ENCODE measurements at places on chromosomes 3 and 15.
A peak's percentile ranks its signal among the peaks of the same experiment; 100 is the strongest.

DNA sequence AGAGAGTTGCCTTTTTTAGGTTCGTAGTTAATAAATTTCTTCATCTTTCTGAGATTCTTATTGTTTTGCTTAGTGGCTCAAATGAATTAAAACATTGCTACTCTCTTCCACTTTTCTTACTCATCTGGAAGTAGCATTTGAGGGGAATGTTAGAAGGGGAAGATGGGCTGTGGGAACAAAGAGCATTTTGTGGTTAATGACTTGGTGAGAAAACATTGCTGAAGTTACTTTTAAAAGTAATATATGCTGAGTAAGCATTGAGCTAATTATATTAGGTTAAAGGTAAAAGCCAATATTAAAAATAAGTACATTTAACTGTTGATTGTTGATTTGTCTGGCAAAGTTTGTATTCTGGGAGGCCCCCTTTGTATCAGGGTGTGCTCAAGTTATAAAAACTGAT, 5.7 kb downstream of the MORF4L1 start:
- H3K27me3 ChIP-seq = no peaks in the 10 kb centered on the region
- peak overlapping the region; percentile 13 for H3K27ac ChIP-seq
- peaks cover 54% of the 10 kb centered on the region for H3K4me1 ChIP-seq
- H3K36me3 ChIP-seq = peaks cover 76% of the 10 kb centered on the region

- peaks cover 7% of the 10 kb centered on the region for H3K4me1 ChIP-seq
- no peaks in the 10 kb centered on the region for H3K36me3 ChIP-seq
- no peak for DNase-seq
- no peaks in the 10 kb centered on the region for H3K27me3 ChIP-seq
- H3K27ac ChIP-seq = no peak overlapping the region
Measured at GRCh38 chr3:186121968-186122367, 13.1 kb upstream of the ETV5 start.

DNA sequence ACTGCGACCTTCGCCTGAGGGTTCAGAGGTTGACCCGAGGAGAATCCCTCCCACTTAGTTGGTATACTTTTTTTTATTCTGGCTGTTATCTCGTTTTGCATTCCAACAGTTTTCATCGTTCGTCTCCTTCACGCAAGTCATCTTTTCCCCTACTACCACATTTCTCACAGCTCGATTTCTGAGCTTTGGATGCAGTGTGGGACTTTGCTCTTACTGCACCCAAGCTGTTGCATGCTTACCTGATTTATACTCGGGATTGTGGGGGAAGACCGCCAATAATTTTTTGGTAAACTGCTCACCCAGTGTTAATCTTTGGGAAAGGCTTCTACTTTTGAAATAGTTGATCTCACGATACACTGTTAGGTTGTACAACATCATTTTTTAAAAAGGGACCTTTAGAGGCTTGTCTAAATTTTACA, 702 bp downstream of the TBC1D23 start:
- H3K27ac ChIP-seq = peak overlapping the region; percentile 98
- H3K4me3 ChIP-seq = peak overlapping the region; percentile 84
- DNase-seq = no peak
- no peaks in the 10 kb centered on the region for H3K27me3 ChIP-seq
- peaks cover 46% of the 10 kb centered on the region for H3K4me1 ChIP-seq

DNA sequence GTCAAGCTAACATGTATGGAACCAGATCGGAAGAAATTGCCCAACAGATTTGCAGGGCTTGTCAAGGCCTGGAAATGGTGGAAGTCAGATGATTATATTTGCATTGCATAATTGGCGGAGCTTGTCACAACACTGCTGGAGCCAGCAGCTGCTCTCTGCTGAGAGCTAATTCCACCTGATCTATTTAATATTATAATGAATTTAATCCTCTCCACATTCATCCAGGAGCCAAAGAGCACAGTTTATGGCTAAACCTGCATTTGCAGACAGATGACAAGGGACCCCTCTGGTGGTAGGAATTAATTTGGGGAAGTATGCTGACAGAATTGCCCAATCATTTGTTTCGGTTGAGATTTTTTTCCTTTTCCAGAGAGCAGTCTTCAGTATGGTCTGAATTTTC, 730.2 kb downstream of the TUSC7 start:
- H3K27ac ChIP-seq = no peak overlapping the region
- no peak overlapping the region for H3K4me3 ChIP-seq
- no peaks in the 10 kb centered on the region for H3K36me3 ChIP-seq

- H3K27me3 ChIP-seq = no peaks in the 10 kb centered on the region
- H3K4me3 ChIP-seq = no peak overlapping the region
- no peaks in the 10 kb centered on the region for H3K36me3 ChIP-seq
- no peak overlapping the region for H3K27ac ChIP-seq
Measured at GRCh38 chr3:160612386-160613075, 47.2 kb upstream of the KPNA4 start.

- no peaks in the 10 kb centered on the region for H3K36me3 ChIP-seq
- peaks cover 3% of the 10 kb centered on the region for H3K4me1 ChIP-seq
- H3K27ac ChIP-seq = no peak overlapping the region
- H3K27me3 ChIP-seq = no peaks in the 10 kb centered on the region
Measured at GRCh38 chr3:154139996-154140436, 18.8 kb downstream of the ARHGEF26 start.

DNA sequence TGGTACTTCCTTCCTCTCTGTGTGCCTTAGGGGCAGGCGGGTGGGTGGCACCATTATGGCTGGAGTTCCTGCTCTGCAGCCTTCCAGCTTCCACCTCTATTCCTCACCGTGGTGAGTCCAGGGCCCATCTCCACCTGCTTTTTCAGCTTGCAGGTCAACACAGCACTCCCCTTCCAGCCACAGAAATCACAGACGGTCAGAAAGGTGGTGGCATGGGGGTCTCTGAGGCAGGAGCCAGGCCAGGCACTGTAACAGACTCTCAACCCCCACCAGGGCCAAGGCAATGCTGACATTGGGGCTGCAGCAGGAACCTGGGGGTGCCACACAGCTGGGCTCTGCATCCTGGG, 16.6 kb downstream of the KLF15 start:
- no peak overlapping the region for H3K27ac ChIP-seq
- no peak overlapping the region for H3K4me3 ChIP-seq
- peak; percentile 43 for DNase-seq
- no peaks in the 10 kb centered on the region for H3K27me3 ChIP-seq

DNA sequence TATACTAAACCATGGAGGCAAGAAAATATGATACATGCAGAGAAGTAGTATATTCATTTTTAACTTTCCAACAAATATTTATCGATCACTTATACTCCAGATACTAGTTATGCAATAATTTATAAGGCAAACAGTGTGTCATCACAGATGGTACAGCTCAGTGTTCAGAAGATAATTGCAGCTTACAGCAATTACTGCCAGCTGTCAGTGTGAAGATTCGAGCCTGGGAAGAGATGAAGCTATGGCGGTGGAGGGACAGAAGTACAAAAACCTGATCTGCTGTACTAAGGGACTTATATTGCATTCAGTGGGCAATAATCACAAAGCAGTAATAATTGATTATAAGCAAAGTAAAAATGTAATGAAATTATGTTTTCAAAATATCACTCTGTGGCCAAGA, 170.6 kb upstream of the EPHA3 start:
- DNase-seq = no peak
- no peaks in the 10 kb centered on the region for H3K4me1 ChIP-seq
- no peaks in the 10 kb centered on the region for H3K27me3 ChIP-seq
- no peaks in the 10 kb centered on the region for H3K36me3 ChIP-seq
- H3K27ac ChIP-seq = no peak overlapping the region

- H3K4me3 ChIP-seq = no peak overlapping the region
- DNase-seq = no peak
- H3K27ac ChIP-seq = no peak overlapping the region
- H3K27me3 ChIP-seq = no peaks in the 10 kb centered on the region
- no peaks in the 10 kb centered on the region for H3K36me3 ChIP-seq
Measured at GRCh38 chr15:69538379-69538778, 85.8 kb downstream of the RPLP1 start.

DNA sequence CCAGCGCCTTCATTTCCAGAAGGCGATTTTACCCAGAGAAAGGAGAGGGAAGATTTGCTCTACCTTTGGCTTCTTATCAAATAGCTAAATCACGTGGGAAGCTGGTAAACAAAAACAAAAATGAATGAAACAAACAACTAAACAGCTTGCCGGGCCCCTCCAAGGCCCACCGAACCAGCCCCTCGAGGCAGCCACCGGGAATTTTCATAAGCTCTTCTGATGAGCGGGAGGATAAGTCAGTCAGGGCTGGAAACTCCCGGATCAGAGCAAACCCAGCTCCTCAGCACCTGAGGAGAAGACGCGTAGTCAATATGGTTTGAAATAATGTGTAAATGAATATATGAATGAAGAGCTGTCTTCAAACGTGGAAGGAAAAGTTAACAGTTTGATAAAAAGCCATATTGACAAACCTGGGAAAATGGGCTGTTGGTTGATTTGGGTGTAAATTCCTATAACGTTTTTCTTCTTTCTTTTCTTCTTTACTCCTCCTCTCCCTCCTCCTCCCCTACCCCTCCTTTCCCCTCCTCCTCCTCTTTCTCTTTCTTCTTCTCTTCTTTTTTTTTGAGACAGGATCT, 10.7 kb downstream of the RPLP1 start:
- H3K27me3 ChIP-seq = no peaks in the 10 kb centered on the region
- peak overlapping the region; percentile 42 for H3K4me3 ChIP-seq
- DNase-seq = peak; percentile 50
- peak overlapping the region; percentile 62 for H3K27ac ChIP-seq
- H3K36me3 ChIP-seq = 0 out of 2 replicates have a peak, but pooled peaks cover 3% of the 10 kb centered on the region
- peaks cover 32% of the 10 kb centered on the region for H3K4me1 ChIP-seq

DNA sequence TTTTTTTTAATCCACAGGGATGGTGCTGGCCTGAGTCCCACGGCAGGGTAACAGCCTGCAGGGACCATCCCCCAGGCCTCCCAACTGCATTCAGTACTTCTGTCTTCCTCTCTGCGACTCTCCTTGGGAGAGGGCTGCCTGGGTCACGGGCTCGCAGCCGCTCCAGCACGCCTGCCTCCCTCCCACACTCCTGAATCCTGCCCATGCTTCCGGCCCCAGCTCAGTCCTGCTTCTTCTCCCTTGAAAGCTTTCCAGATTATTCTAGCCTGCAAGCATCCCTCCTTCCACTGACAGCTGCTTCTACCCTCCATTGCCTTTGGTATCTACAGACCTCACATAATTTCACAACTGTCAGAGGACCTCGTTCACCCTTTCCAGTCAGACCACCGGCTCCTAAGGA, 32.4 kb downstream of the MEGF11 start:
- H3K36me3 ChIP-seq = no peaks in the 10 kb centered on the region
- H3K4me3 ChIP-seq = no peak overlapping the region
- peak; percentile 44 for DNase-seq
- H3K4me1 ChIP-seq = no peaks in the 10 kb centered on the region
- H3K27ac ChIP-seq = no peak overlapping the region

- no peak for DNase-seq
- no peaks in the 10 kb centered on the region for H3K27me3 ChIP-seq
- H3K4me1 ChIP-seq = no peaks in the 10 kb centered on the region
- no peak overlapping the region for H3K27ac ChIP-seq
Measured at GRCh38 chr3:65706776-65707568, 331.7 kb downstream of the MAGI1 start.

GRCh38 chr3:159417761-159418160, 570.9 kb upstream of the IL12A start:
- no peak for DNase-seq
- no peak overlapping the region for H3K27ac ChIP-seq
- H3K4me1 ChIP-seq = peaks cover 2% of the 10 kb centered on the region
- no peak overlapping the region for H3K4me3 ChIP-seq

DNA sequence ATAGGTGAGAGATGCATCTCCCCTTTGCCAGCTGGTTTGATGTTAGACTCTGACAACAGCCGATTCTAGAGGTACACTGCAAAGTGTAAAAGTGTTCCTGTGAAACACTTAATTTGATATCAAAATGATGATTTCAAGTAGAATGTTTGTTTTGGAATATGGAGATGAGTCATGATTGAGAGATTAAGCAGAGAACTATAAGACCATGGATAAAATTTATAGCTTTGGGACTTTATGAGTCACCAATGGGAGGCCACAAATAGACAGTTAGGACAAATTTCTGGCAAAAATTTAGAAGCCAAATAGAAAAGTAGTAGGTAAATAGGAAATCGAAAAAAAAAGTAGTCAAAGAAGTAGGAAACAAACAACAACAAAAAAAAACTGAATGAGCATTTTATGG, 672.5 kb downstream of the NSUN3 start:
- H3K27me3 ChIP-seq = no peaks in the 10 kb centered on the region
- H3K36me3 ChIP-seq = no peaks in the 10 kb centered on the region
- H3K4me3 ChIP-seq = no peak overlapping the region
- no peak for DNase-seq
- H3K4me1 ChIP-seq = no peaks in the 10 kb centered on the region

DNA sequence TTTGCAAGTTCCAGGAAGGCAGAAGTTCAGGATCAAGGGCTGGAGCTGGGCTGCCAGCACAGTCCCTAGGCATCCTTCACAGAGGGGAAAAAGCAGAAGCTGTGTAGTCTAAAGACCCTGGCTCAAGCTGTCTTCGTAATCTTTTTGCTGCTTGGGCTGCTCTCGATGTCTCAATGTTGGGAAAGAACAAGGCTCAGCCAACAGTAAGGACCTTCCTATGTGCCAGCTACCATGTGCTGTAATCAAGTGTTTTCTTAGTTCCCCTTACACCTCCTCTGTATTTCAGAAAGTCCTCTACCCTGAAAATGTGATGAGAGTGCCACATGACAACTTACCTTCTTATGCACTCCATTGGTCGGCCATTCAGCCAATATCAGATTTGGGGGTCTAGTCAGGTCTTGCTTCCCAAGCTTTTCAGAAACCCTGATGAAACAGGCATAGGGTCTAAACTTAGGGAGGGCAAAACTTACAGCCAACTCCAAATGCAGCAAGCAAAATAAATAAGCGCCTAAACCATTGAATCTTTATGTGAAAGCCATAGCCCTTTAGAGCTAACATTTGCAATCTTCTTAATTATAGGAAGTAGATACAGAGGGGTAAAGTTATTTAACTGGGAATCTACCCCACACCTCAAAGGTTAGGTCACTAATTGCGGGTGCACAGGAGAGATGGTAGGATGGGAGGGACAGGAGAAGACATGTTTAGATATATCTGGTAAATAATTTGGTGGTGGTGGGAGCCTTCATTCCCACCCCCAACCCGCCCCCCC, 1.2 kb upstream of the EDEM1 start:
- peak overlapping the region; percentile 98 for H3K4me3 ChIP-seq
- H3K4me1 ChIP-seq = peaks cover 9% of the 10 kb centered on the region
- peak overlapping the region; percentile 74 for H3K27ac ChIP-seq
- DNase-seq = no peak
- no peaks in the 10 kb centered on the region for H3K27me3 ChIP-seq

DNA sequence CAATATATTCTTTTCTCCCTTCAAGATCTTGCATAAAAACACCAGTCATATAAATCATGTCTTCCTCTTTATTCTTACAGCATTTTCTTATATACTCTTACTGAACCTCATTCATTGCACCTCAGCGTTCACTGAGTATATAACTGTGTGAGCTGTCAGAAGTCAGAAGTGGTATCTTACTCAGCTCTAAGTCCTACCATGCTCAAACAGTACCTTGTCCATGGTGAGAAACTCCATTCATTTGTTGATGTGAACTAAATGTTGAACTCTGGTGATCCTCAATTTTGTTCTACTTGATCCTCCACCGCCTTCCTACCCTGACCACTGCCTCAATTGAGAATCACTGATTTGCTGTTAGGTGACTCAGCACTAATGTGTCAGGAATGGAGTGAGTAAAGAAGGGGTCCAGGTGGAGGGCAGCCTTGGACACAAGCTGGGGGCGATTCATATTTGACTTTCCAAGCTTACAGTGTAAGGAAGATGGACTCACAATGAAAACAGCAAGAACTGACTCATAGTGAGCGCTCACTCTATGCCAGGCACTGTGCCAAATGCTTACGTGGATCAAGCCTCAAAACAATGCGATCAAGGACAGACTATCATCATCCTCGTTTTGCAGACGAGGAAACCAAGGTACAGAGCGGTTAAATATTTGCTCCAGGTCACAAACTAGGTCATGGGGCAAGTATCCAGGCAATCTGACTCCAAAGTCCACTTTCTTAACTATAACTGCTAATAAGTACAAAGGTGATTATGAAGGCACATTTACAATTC, 13.5 kb upstream of the ZFYVE19 start:
- DNase-seq = peak; percentile 91
- H3K27me3 ChIP-seq = no peaks in the 10 kb centered on the region
- peaks cover 31% of the 10 kb centered on the region for H3K36me3 ChIP-seq
- H3K4me1 ChIP-seq = peaks cover 61% of the 10 kb centered on the region

Measured in RWPE2 (cell line).